Uterine smooth muscle cell (primary cell): ENCODE measurements at places on chromosomes 1 and 21. TPM values are rescaled to one million over a fixed set of nuclear protein-coding genes. Genes with fewer than 3 reads are reported as not detected.

NTMT2 gene
- total RNA-seq: not detected in 2 replicates

C1orf56 gene
- total RNA-seq: 1.4 and 1.7 TPM in 2 replicates

C1orf52 gene
- 15.2 and 18.2 TPM in 2 replicates for total RNA-seq

FALEC gene
- total RNA-seq: 0.25 and 0.77 TPM in 2 replicates

GPR25 gene
- not detected in 2 replicates for total RNA-seq

LRRC3 gene
- 0.33 and 0.37 TPM in 2 replicates for total RNA-seq
